ENCODE measurements at places on chromosomes 5 and 9. TPM values are rescaled to one million over a fixed set of nuclear protein-coding genes. Genes with fewer than 3 reads are reported as not detected.

Gene GABRB2
- total RNA-seq: not detected

Gene SVEP1
- total RNA-seq: 150 TPM

Gene PCDHGB4
- total RNA-seq: 21.5 TPM

Gene TAF11L9
- not detected for total RNA-seq

Gene PTGDS
- total RNA-seq: 36.7 TPM

Gene C9orf85
- 19.5 TPM for total RNA-seq

Gene PCDHAC2
- under 0.01 TPM for total RNA-seq

Gene PDGFRB
- 126 TPM for total RNA-seq

Gene CKMT2
- total RNA-seq: 11.2 TPM

Gene APC
- total RNA-seq: 80.3 TPM

Gene LCN9
- total RNA-seq: not detected

Gene RLN2
- total RNA-seq: not detected

Gene MYO10
- total RNA-seq: 81.5 TPM

Gene DNAJB5
- 12.1 TPM for total RNA-seq

Gene ADAMTSL1
- total RNA-seq: 93.5 TPM

Gene PKD2L2
- not detected for total RNA-seq

Gene RETREG1
- total RNA-seq: 1.0 TPM

Gene MSX2
- 15.9 TPM for total RNA-seq

Gene SLC6A18
- not detected for total RNA-seq

Gene EPB41L4B
- 0.15 TPM for total RNA-seq

Gene PCDHB14
- total RNA-seq: 1.2 TPM

Gene IL4
- total RNA-seq: not detected

Gene KCNV2
- total RNA-seq: not detected

Gene SPATA31E1
- total RNA-seq: not detected

Gene SPINK6
- total RNA-seq: not detected

Gene SLC28A3
- 0.15 TPM for total RNA-seq

Gene ORM1
- not detected for total RNA-seq

Gene LARP1
- total RNA-seq: 83.7 TPM

Gene DAPK1
- 10.3 TPM for total RNA-seq

Gene REEP5
- 36.8 TPM for total RNA-seq

Gene RPL7A
- total RNA-seq: 2,714 TPM

Gene UBE2QL1
- not detected for total RNA-seq

Data from smooth muscle cell of trachea (primary cell).